ENCODE measurements at places on chromosomes 2 and 18.

DNA sequence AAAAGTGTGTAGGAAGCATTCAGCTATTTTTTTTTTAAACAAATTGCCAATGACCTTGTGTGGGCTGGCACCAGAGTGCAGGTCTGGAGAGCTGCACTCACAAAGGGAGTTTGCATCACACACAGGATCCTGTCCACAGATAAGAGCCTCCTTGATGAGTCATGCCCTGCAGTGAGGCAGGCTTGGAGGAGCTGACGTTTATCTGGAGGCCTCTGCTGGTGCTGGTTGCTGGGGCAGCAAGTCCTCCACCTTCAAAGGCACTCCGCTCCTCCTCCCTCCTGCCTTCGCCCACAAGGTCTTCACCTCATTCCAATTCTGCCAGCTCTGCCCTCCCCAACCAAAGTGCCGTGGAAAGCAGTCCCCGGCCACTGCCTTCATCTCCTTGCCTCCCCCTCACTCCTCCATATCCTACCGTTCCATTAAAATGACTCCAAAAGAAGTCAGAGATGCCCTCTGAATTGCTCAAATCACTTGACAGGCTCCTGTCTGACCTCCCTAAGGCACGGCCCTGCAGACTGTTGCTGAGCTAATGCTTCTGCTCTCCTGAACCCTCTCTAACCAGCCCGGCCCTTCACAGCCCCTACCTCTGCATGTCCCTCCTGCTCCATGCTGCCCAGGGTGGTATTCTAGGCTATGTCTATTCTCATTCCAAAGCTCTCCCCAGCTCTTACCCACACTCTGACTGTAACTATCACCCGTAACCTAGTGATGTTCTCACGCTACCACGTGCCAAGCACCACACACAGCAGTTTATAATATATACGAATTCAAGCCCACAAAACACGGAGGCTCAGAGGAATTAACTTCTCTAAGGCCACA is 30.9 kb downstream of the LONRF2 start:
- peak; percentile 60 for DNase-seq

DNA sequence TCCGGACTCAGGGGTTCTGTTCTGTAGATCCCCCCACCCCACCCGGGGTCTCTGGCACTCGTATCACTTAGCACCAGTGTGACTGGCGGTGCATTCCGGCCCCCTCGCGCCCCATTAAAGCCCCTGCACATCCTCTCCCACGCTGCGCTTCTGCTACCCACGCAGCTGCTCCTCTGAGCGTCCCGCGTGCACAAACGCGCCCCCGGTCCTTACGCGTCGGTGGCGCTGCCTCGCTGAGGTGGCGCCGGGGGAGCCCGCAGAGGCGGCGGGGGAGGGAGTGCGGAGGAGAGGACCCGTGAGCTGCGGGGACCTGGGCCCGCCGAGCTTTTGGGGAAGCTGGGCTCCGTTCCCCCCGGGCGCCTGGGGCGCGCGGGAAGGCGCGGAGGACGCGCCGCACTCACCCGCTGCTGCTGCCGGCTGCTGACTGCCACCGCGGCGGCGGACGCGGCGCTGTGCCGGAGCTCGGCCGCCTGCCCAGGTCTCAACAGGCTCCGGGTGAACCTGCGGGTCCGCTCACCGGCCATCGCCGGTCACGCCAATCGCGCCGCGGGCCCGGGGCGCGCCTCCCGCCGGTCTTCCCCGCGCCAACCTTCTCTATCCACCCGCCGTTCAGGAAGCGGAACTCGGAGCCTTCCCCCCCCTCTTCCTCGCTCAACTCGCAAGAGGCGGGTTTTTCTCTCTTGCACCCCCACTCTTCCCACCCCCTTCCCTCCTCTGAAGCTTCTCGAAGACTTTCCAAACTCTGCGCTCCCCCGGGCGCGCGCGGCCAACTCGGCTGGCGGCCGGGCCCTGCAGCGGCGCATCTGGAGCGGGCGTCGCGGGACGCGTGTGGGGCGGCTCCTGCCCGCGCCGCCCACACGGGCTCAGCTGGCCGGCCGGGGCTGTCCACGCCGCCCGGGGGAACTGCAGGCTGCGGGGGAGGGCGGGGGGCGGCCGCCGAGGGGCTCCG is at the start of gene DOCK10:
TSS of gene DOCK10 (minus strand) at position 618 of the 949 bp plus-strand sequence. CDS start at position 524, 94 bp downstream.
- no peak for DNase-seq

DNA sequence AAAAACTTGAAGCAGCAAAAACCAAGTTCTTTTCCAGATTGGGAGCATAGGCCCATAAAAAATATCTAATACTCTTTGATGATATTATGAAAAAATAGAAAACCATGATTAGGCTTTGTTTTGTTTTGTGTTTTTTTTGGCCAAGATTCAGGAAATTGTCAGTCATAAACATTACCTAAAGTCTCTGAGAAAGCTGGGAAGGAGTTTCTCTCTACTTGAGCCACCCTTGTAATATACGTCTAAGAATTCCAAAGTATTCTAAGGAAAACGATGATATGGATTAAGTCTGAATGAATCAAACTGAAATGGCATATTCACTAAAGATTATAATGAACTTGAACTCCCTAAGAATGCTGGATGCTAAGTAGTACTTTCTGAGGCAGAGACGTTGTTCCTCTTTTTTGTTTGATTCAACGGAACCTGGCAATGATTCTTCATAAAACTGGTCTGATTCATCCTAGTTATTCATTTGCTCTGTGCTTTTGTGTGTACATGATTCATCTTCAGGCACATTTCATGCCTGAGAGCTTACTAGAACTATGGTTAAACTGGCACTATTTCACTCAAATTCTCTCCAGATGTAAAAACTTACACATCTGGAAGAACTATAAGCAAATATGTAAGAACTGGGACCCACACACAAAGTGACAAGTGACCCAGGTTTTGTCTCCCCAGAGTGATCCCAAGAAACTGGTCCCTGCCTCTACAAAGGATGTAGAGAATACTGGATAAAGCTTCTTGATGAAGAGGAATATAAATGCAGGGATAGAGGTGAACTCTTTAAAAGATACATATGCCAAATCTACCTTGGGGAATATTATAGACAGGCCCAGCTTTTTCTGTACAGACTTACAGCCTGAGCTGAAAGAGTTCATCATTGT is 159.7 kb downstream of the DOCK10 start:
- DNase-seq, result no peak

DNA sequence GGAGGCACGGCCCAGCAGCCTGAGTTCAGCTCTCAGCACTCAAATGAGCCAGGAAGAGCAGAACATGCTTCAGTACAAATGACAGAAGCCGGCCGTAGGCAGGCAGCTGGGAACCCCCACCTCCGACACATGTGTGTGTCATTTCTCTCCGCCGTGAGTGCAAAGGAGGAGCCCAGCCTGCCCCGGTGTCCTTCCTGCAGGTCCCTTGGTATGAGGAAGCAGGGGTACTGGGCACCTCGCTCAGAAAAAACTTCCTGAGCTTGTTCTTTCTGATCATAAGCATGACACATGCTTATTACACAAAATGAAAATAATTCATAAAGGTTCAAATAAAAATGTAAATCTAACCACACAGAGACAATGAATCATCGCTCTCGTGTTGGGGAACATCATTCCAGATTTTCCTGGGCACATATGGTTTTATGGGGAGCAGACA is 35.3 kb downstream of the KCNF1 start:
- no peak for DNase-seq

DNA sequence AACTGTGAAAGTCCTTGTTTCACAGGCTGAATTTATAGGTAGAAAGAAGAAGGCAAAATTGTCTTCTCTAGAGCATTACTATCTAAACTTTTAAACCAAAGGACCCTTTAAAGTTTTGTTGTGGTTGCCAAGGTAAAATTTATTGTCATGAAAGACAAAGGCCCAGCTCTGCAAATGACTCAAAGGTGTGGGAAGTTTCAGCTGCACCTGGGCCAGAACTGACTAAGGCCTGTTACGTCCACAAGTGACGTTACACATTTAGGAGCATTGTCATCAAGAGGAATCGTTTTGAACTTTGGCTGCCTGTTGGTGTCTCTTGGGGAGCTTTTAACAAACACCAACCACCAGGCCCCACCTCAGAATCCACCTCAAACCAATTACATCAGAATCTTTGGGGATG is 8.1 kb upstream of the DSC3 start:
- no peak for DNase-seq

DNA sequence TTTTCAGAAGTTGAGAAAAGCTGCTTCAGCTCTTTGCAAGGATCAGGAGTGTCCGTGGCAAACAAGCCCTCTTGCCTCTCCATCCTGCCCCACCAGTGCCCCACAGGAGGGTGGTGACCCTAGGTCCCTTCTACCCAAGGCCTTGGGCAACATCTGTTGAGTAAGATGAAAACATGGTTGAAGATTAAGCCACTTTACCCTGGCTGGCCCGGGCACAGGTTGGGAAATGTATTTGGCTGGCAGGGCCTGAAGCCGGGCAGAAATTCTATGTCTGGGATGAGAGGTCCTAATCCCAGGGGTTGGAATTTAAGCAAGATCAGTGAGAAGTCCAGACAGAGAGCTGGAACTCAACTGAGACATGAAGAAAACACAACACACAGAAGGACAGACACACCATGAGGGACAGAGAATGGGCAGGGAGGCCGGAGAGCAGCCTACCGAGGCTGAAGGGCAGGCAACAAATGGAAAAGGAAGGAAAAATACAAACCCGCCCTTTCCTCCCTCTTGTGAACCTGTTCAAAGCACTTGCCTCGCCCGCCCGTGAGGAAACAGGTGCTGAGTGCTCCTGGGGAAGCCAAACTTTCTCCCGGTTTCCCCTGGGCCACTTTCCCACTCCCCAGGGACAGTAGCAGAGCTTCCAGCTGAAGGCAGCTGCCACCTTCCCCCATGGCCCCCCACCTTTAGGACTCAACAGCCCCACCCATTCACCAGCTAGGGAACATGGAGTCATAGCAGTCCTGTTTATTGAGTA is 86.1 kb downstream of the TNS1 start:
- peak; percentile 38 for DNase-seq

GRCh38 chr18:56168049-56168781 is 470.2 kb downstream of the TXNL1 start:
- no peak for DNase-seq

GRCh38 chr18:79107886-79108285 is 38.7 kb downstream of the ATP9B start:
- no peak for DNase-seq

GRCh38 chr2:208182835-208183234 is 7.0 kb downstream of the C2orf80 start:
- no peak for DNase-seq

- DNase-seq, result no peak
These were observed 12.0 kb downstream of the NDUFAF7 start for GRCh38 chr2:37243435-37243834.

DNA sequence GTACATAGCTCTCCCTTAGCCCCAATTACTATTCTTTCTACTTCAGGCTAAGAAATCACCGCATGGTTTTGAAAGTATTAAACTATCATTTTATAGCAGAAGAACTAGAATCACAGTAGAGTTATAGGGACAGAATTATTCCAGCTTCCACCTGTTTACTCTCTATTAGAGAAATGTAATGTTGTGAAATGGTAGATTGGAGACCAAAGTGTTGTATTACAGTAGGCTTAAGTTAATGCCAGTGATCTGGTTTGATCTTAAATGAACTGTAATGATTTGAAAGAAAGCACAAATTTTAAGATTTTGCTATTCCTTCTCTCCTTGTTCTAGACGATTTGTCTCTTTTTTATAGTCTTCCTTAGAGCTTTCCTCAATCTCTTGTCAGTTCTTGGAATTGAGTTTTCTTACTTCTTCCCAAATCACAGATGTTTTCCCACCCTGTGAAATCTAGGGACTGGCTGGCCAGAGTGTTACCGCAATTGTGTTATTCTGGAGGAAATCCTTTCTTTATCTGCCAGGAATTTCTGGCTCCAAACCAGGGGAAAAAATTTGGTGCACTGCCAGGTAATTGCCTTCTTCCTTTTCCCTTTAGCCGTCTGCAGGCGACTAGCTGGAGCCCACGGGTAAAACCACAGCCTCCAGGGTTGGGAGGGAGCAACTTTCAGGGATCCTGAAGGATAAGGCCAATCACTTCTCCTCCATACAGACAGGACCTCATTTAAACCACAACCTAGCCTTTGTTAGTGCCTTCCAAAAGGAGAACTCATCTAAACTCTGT is 51.7 kb downstream of the NOP58 start:
- no peak for DNase-seq

GRCh38 chr2:181837563-181837962 is 54.0 kb upstream of the ITPRID2 start:
- DNase-seq, result no peak

DNA sequence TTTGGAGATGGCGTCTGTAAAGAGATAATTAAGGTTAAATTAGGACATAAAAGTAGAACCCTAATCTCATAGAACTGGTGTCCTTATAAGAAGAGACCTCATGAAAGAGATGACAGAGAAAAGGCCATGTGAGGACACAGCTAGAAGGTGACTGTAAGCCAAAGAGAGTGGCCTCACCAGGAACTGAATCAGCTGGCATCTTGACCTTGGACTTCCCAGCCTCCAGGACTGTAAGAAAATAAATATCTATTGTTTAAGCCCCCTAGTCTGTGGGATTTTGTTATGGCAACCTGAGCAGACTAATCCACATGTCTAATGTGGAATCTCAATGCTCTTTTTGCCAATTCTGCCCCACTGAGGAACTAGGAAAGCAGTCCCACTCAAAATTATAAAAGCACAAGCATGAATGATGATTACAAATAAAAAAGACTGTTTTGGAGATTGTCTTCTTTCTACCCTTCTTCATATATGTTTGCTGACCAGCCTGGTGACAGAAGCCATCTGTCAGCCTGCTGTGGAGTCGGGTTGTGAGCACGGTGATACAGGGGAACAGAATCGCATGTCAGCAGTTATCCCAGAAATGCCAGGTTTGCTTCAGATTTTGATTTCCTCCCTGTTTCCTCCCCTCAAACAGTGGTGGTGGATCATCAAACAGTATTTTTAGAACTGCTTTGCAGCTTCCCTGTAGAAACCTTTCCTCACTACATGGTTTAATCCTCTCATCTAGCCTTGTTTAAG is 54.2 kb downstream of the INPP4A start:
- DNase-seq, result no peak

DNA sequence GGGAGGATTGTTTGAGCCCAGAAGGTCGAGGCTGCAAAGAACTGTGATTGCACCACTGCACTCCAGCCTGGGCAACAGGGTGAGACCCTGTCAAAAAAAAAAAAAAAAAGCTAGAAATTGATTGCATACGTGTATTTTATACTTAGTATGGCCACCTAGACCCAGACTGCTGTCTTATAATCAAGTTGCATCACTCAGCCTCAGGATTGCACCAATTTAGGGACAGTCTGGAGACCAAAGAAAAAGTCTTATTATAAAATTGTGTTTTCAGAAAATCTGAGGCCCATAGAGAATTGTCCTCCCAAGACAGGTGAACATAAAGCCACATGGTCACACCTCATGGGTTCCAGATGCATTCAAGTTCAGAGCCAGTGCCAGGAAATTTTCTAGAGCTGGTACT is 17.1 kb upstream of the PLEKHM3 start:
- no peak for DNase-seq

GRCh38 chr18:51028201-51028805 is 1.7 kb upstream of the SMAD4 start:
- peak; percentile 35 for DNase-seq

- peak; percentile 14 for DNase-seq
These were observed 406.1 kb upstream of the SOX11 start for GRCh38 chr2:5285872-5286769.

- no peak for DNase-seq
These were observed 794.9 kb upstream of the ACVR2A start for GRCh38 chr2:147049957-147050356.

Measured in NCI-H510A treated with DMSO at 0.1 percent for 48 hours (cell line).